Cardiac septum (tissue), 1 donor: ENCODE measurements at places on chromosomes 7 and 10. TPM values are rescaled to one million over a fixed set of nuclear protein-coding genes. Genes with fewer than 3 reads are reported as not detected.

DNA sequence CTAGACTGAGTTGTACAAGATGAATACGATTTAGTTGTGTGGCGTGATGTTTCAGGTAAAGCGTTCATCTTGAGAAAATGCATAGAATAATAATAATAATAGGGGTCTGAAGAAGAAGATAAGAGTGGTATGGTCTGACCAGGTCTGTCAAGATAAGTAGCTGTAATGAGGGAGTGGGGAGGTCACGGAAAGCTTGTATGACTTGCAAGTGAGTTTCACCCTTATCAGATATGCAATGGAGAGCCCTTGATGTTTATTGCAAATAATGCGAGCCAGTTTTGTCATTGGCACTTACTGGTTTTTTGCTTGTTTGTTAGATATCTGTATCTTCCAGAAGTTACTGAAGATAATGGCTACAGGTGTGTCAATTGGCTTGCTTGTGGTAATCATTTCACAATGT is 611.5 kb downstream of the CNTNAP2 start:
- no peak for DNase-seq

DNA sequence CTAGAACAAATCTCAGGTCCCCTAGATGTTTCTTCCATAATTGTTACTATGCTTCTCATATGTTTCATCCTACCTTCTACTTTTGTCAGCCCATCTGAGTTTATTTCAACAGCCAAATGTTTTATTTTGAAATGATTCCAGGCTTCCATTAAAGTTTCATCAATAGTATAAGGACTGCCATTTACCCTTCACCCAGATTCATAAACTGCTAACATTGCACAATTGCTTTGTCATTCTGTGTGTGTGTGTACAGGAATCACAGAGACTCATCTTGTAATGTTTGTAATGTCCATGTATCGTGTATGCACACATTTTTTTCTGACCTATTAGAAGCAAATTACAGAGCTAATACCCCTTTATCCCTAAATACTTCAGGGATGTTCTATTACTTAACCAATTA is 25.5 kb downstream of the MMRN2 start:
- no peak for DNase-seq

- DNase-seq, result no peak
Observed at GRCh38 chr7:106768324-106768751, 96.7 kb upstream of the PIK3CG start.

DNA sequence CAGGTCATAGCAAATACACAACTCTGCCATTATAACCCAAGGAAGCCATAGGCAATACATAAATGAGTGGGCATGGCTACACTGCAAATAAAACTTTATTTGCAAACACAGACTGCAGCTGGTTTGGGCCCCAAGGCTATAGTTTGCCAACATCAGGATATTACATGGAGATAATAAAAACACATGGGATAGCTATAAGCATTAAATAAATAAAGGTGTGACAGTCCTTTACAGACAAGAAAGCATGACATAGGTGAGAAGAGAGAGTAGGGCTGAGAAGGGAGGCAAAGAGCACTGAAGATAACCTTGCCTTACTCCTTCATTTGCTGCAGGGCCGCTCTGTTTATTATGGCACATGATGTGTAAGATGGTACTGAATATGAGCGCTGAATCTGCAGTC is 135.1 kb upstream of the GHITM start:
- DNase-seq, result no peak

- no peak for DNase-seq
Observed at GRCh38 chr10:22770270-22770669, 55.9 kb upstream of the PIP4K2A start.

GRCh38 chr10:964321-964987 is 23.8 kb upstream of the GTPBP4 start:
- no peak for DNase-seq

DNA sequence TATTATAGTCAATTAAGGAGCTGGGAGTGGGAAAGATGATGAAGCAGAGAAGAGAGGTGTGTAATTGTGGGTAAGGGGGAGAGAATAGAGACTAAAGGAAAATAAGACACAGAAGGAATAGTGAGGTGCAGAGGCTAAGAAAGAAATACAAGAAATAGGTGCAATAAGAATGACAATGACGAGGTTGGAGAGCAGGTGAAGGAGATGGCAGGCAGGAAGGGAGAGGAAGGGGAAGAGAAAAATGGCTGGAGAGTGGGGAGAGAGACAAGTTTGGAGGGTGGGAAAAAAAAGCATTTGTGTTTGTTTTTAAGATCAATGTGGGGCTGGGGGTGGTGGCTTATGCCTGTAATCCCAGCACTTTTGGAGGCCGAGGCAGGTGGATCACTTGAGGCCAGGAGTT is 27.6 kb upstream of the MKLN1 start:
- DNase-seq, result no peak

DNA sequence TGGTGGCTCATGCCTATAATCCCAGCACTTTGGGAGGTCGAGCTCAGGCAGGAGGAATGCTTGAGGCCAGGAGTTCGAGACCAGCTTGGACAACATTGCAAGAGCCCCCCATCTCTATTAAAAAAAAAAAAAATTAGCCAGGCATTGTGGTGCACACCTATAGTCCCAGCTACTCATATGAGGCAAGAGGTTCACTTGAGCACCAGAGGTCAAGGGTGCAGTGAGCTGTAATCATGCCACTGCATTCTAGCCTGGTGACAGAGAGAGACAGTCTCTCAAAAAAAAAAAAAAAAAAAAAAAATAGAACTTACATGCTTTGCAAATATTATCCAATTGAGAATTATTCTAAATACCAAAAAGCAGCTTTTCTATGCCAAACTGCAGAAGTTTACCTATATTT is 11.0 kb downstream of the KIN start:
- DNase-seq, result no peak

DNA sequence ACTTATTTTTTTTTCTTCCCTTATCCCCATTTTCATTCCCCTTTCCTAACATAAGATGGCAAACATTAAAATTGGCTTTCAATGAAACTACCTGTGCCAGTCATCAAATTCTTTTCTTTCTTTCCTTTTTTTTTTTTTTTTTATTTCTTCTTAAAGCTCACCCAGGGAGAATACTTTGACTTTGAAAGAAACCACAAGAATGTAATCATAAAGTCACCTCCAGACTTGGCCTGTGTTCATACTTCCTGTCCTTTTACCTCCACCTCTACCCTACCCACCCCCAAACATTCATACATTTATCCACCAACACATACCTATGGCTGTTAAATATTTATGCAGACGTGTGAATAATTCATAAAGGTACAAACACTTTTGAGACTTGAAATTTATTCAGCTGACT is 254.6 kb downstream of the SLC25A13 start:
- DNase-seq, result no peak

DNA sequence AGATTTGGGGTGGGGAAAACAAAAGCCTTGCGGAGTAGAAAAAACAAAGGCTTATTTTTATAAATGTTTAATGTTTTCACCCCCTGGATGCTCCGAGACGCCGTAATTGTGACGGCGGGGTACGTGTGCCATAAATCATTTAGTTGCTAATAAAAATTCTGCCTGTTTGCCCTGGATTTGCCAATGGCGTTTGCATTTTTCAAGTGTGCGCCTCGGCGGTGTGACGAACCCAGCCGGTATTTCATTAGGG is 2.5 kb upstream of the TNRC18 start:
- DNase-seq, result no peak

DNA sequence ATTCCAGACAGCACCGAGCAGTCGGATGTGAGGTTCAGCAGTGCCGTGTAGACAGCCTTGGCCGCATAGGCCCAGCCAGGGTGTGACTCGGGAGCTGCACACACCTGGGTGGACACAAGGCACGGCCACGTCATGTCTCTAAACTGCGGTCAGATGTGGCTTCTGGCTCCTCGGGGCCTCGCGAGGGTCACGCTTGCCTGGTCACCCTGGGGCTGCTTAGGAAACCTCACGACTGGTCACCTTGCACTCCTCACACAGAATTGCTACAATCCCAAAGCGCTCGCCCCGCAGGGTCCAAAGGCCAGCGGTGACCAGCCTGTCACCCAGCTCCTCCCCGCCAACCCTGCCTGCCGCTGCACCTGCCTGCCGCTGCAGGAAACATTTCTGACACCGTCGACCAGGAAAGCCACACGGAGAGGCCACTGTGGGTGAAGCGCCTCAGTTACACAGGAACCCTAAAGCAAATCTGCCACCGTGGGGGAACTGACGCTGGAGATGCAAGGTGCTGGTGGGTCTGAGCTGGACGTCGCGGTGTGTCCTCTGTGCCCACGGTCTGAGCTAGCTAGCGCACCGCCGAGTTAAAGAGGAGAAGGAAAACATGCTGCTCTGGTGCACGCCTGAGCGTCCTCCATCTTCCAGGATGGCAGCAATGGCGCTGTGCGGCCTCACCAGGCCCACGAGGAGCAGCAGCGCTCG is 5.0 kb downstream of the GPER1 start:
- no peak for DNase-seq

GRCh38 chr10:19247843-19248242 is 199.2 kb downstream of the MALRD1 start:
- no peak for DNase-seq

DNA sequence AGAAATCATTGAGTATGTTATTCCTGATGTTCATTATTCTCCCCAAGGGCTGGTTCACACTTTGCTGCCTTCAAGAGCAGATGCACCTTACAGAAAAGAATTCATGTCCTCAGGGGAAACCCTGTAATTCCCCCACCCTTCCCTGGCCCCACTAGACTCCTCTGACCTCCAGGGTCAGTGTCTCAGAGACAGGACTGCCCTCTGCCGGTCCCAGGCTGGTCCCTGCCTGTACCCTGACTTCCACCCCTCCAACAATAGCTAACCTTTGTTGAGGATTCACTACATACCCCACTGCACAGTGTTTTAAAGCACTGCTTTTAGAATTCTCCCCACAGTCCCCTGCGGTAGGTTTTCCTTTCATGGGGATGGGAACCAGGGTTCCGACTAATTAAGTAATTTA is 4.4 kb upstream of the SEPHS1 start:
- no peak for DNase-seq

DNA sequence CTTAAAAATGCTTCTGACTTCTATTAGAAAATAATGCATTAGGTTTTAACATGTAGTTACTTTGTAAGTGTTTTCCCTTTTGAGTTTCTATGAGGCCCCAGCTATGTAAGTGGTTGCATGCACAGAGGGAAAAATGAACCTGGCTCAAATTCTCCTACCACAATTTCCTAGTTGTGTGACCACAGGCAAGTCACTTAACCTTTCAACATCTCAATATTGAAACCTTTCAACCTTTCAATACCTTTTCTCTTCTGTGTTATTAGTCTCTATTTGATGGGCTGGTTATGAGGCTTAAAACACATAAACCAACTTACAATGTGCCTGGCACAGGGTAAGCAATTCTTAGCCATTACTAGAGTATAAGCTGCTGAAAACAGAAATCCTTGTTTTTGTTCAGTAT is 203.0 kb downstream of the KCND2 start:
- no peak for DNase-seq

DNA sequence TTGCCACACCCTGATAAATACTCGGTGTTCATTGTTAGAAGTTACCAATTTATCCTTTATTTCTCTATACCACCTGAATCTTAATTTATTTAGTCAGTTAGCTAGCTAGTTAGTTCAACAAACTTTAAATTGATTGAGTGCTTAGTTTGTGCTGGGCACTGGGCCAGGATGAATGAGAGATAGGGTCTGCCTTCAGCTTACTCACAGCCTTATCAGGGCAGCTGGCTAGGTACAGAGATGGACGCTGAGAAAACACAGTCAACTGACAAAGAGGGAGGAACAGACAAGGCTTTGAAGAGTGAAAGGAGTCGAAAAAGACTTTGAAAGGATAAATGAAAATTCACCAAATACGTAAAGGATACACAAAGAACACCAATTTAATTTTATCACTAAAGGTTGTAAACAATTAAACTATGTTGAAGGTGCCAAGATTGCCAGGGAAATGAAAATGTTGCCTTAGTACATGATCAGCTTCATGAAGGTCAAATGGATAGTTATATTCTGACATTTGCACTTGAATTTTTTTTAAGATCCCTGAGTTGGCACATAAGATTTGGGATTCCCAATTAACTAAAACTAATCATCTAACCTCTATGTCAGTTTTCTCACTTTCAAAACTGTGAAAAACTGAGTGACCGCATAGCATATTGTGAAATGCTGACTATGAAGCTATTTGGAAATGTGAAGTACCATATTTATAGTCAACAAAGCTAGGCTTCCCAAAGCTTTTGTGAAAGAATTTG is 2.1 kb downstream of the CAV2 start:
- no peak for DNase-seq

DNA sequence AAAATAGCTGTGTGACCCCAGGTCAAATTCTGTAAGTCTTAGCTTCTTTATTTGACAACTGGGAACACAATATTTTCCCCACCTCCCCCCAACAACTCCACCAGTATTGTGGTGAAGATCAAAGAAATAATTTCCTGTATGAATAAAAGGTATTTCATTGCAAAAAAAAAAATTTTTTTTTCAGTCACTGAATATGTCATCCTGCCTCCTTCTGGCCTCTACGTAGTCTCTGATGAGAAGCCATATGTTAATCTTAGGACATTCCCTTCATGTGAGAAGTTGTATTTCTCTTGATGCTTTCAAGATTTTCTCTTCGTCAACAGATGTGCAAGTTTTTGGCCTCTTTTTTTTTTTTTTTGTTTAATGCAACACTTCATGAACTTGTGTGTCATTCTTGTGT is 33.0 kb downstream of the ZNF33A start:
- DNase-seq, result no peak

DNA sequence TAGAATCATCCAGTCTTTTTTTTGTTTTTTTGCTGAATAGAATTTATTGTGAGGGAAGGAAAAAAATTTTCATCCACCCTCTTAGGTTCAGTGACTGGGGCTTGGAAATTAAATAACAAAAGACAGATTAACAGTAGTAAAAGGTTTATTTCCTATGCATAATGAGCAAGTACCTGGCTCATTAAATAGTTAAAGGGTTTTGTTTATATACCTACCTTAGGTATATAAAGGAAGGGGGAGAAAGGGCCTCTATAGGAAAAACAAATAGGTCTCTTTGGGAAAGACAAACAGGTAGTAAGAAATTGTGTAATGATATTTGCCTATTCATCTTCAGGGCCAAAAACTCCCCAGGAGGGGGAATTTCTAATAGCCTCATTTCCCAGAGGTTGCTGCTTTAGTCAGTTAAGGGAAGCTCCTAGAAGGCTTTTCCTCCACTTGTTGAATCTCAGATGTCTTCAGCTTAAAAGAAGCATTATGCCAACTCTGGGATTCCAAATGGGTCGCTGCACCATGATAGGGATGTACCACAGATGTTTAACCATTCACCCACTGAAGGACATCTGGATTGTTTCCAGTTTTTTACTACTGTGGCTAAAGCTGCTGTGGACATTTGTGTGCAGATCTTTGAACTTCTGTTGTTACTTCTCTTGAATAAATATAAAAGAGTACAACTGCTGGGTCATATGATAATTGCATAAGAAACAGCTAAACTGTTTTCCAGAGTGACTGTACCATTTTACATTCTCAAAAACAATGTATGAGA is 11.3 kb downstream of the ACADSB start:
- DNase-seq, result no peak

- no peak for DNase-seq
Observed at GRCh38 chr7:107643407-107643806, 17.2 kb upstream of the SLC26A4 start.

ITIH2 gene
- not detected for total RNA-seq

SPDYE8 gene
- not detected for total RNA-seq

CALHM3 gene
- not detected for total RNA-seq

SMARCD3 gene
- 112 TPM for total RNA-seq

NUP205 gene
- 15.7 TPM for total RNA-seq

MAT1A gene
- 0.11 TPM for total RNA-seq

SEC31B gene
- total RNA-seq, result 7.4 TPM

DENND2A gene
- 7.2 TPM for total RNA-seq

PLEKHA1 gene
- total RNA-seq, result 46.2 TPM

MMD2 gene
- total RNA-seq, result not detected

ZNF727 gene
- 1.4 TPM for total RNA-seq

IL15RA gene
- total RNA-seq, result 3.9 TPM
